ENCODE measurements at places on chromosomes 2 and 18.

- DNase-seq: no peak
These were observed 134.9 kb downstream of the LRRTM4 start for GRCh38 chr2:77387324-77387723.

DNA sequence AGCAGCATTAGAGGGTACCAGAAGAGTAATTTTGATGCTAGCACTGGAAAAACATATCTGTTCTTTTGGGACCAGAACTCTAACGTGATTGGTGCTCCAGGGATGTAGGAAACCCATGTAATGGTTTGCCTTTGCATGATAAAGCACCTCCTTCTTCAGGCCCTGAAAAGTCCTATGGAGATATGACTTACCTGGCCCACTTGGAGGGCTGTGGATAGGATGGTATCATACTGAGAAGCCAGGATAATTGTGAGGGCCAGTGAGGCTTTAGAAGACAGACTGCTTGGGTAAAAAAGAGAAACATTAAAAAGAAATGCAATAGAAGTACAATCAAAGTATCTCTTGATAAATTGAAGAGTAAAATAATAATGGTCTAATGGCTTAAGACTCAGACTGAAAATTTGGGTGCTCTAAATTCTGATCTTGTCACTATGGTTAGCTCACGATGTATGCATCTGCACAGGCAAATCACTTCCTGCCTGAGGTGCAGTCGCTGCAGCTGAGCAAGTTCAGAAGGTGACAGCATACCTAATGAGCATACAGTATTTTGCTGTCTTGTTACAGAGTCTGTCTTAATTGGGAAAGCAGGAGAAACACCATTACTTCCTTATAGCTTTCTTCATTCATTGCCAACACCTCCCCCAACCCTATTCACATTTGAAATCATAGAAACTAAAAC, 371.5 kb downstream of the NUP35 start:
- no peak for DNase-seq

GRCh38 chr2:229598227-229598626, 116.1 kb downstream of the DNER start:
- no peak for DNase-seq

- DNase-seq: no peak
These were observed 640.6 kb downstream of the EPHA4 start for GRCh38 chr2:220931491-220931890.

GRCh38 chr2:173062801-173063200, 12.8 kb upstream of the MAP3K20 start:
- no peak for DNase-seq

- DNase-seq: no peak
These were observed 19.6 kb downstream of the DSC1 start for GRCh38 chr18:31143025-31143424.

DNA sequence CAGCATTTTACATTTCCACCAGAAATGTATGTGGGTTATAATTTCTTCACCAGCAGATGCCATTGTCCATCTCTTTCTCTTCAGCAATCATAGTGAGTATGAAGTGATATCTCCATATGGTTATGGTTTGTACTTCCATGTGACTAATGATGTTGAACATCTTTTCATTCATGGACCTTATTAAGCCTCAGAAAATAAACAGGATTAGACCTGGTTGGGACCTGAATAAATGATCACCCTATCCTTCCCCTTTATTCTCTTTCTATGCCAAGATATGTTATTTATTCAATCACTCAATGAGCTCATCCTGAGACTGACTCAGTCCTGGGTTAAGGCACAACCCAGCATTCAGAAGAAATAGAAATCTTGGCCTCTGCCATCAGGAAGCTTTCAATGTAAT, 86.6 kb downstream of the ANTXR1 start:
- no peak for DNase-seq

- no peak for DNase-seq
These were observed 13.8 kb upstream of the PLA2R1 start for GRCh38 chr2:160076241-160076640.

GRCh38 chr2:1147873-1148612, 197.4 kb downstream of the SNTG2 start:
- no peak for DNase-seq

DNA sequence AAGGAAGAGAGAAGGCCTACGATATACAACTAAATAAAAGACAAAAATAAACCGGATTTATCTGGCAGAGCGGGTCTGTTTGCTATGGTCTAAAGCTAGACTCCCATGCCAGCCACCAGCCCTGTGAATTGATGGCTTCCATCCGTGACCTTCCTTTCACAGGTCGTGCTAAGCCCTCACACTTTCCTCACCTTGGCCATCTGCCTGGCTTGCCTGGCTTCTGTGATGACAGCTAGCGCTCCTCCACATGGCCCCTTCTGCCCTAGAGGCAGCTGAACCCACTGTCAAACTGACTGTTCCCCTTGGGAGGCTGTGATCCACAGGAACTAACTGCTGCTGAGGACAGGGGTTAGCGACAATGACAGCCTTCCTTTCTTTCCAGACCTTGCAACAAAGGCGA, 32.5 kb downstream of the GAREM1 start:
- no peak for DNase-seq

DNA sequence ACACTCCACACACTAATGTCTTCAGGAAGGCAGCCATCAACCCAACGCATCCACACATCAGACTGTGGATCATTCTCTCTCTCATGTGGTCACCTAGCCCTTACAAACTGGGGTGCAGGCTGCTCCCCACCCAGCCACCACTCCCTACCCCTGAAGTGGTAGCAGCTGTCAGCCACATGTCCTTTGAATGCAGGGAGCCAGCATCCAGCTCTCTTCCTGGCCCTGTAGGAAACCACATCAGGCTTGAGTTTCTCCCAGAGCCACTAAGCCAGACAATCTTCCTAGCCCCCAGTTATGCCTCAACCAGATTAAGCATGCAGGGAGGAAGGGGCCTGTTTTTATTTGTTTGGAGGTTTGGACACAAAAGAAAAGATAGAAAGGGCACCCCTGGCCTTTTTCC, 52.8 kb upstream of the SPP2 start:
- no peak for DNase-seq

GRCh38 chr2:239363946-239364637, 36.7 kb downstream of the HDAC4 start:
- no peak for DNase-seq

GRCh38 chr18:65749841-65750240, 971 bp upstream of the CDH7 start:
- DNase-seq: no peak

DNA sequence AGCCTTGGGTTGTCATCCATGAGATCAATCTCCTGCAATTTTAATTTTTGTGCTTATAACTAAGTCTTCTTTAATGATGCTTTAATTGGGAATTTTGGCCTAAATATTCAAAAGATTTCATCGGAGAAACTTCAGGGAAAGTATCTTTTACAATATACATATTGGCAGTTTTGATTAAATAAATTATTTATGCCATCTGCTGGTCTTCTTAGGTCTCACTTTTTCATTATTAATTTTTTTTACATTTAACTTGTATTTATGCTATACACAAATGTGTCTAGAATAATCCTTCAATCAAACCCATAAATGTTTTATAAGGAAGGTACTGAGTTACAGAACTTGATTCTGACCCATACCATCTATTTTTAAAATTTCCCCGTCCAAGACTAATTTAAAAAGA, 95.1 kb upstream of the XPO1 start:
- DNase-seq: no peak

- no peak for DNase-seq
These were observed 5.8 kb downstream of the PSD4 start for GRCh38 chr2:113179446-113180045.

DNA sequence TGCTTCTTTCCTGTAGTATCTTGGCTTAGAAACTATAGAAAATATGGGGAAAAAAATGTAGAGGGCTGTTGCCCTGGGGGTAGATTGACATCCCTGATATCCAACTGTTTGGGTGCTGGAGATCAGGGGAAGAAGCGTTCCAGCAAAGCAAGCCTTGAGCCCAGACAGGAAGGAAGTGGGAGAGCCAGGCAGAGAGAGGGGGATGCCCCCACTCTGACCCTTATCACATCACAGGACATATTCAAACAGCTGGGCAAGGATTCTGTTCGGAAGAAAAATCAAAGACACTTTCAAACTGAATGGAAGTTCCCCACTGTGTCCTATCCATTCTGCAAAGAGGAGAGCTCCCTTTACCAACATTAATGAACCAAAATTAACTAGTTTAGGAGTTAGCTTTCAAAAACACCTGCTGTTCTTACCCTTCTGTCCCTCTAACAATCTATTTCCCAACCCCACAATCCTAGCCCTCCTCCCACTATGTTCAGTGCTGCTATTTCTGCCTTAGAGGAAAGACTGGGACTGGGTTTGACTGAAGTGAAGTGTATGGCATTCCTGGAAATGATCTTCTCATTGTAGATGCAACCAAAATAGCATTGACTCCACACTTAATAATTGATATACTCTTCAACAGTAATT, 16.9 kb upstream of the KCNG3 start:
- no peak for DNase-seq

GRCh38 chr18:41513438-41513837, 441.6 kb upstream of the PIK3C3 start:
- DNase-seq: no peak
